ENCODE measurements at places on chromosomes 13 and 19. TPM values are rescaled to one million over a fixed set of nuclear protein-coding genes. Genes with fewer than 3 reads are reported as not detected.

ZNF208 gene
- 3.7 TPM for total RNA-seq

RGL3 gene
- 32.7 TPM for total RNA-seq

LGALS7B gene
- total RNA-seq, result not detected

MISP gene
- 320 TPM for total RNA-seq

ODAD3 gene
- 0.22 TPM for total RNA-seq

PRR22 gene
- 5.7 TPM for total RNA-seq

DNA sequence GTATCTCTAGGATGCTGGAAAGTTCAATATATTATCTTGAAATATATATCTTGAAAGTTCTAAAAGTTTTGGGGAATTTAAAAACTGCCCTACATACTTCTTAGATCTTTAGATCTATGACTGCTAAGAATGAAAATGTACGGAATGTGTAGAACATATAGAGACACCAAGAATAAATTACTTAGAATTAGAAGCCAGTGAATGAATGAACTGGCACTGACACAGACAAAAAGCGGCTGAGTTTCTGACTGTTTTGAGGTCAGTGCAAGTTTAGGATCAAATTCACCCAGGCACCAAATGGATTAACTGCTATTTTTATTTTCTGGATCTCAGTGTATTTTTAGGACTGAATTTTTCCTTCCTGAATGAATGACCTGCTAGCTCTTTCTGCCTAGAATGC lies 411.2 kb downstream of the KCTD12 start:
- H3K4me1 ChIP-seq, result no peaks in the 10 kb centered on the region
- no peaks in the 10 kb centered on the region for H3K36me3 ChIP-seq
- DNase-seq, result no peak
- no peaks in the 10 kb centered on the region for H3K27me3 ChIP-seq
- H3K27ac ChIP-seq, result no peak overlapping the region

DNA sequence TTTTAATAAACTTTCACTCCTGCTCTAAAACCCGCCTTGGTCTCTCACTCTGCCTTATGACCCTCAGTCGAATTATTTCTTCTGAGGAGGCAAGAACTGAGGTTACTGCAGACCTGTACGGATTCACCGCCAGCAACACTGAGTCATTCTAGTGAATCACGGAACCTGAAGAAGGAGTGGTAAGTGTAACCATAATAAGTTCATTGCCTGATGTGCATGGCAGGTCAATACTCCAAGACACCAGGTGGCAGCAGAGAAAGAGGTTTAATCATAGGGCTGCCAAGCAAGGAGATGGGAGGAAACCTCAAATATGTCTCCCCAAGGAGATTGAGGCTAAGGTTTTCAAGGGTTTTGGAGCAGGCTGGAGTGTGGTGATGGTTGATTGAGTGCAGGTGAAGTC lies 204.3 kb upstream of the IPO5 start:
- no peaks in the 10 kb centered on the region for H3K27me3 ChIP-seq
- DNase-seq, result no peak
- H3K27ac ChIP-seq, result no peak overlapping the region
- H3K4me1 ChIP-seq, result no peaks in the 10 kb centered on the region
- no peaks in the 10 kb centered on the region for H3K36me3 ChIP-seq

DNA sequence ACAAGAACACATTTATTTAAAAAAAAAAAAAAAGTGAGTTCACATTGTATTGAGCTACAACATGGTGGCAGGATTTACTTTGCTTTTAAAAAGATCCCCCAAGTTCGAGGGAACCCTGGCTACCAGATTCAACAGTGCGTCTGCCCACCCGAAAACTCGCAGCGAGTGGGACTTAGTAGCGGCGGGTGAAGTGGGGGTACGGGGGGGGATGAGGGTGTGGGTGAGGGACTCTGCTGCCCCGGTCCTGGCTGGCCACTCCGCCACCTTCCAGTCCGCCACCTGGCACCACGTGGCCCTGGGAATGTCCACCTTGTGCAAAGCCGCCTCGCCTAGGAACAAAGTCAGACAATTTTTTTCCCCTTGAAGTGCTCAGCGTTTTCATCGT lies 19.3 kb upstream of the TINCR start:
- H3K4me1 ChIP-seq, result no peaks in the 10 kb centered on the region
- H3K27me3 ChIP-seq, result no peaks in the 10 kb centered on the region
- H3K4me3 ChIP-seq, result no peak overlapping the region
- no peak overlapping the region for H3K27ac ChIP-seq
- no peak for DNase-seq

DNA sequence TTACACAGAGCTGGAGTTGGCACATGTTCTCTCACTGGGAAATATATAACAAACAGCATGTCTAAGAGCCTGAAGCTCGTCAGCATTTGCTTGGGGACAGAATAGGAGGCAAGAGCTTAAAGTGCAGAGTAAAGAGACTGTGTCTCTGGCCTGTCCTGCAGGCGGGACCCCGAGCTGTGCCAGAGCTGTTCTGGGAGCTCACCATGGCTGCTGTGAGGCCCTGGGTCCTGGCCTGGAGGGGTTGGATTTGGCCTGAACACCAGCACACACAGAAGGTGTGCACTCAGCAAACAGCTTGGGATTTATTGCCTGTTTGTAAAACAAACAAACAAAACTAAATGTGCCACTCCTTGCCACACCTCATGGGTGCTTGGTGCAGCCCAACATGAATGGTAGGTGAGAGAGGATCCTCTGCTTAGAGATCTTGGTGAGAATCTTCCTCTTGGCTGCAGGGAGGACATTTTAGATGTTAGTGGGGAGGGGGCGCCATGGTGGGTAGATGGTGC lies 60.9 kb downstream of the ERICH6B start:
- H3K4me1 ChIP-seq, result no peaks in the 10 kb centered on the region
- no peaks in the 10 kb centered on the region for H3K36me3 ChIP-seq
- no peak overlapping the region for H3K27ac ChIP-seq
- H3K27me3 ChIP-seq, result no peaks in the 10 kb centered on the region

DNA sequence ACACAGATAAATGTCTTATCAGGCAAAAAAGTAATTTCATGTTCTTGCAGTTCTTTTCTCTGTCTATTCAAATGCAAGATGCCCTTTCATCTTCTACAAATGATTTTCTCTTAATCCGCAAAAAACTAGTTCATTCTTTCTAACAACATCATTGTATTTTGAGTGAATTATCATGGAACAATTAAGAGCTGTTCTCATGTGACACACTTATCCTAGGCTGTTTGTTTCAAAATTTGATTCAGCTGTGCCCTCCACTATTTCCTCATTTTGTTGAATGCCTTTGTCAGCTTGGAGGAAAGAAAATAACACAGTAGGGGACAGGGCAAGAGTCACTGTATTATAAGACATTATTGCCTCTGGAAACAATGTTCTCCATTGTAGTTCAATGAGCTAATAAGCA lies 396.9 kb downstream of the KCTD12 start:
- H3K4me3 ChIP-seq, result no peak overlapping the region
- no peak for DNase-seq
- H3K4me1 ChIP-seq, result no peaks in the 10 kb centered on the region
- H3K36me3 ChIP-seq, result no peaks in the 10 kb centered on the region
- no peak overlapping the region for H3K27ac ChIP-seq
- no peaks in the 10 kb centered on the region for H3K27me3 ChIP-seq

DNA sequence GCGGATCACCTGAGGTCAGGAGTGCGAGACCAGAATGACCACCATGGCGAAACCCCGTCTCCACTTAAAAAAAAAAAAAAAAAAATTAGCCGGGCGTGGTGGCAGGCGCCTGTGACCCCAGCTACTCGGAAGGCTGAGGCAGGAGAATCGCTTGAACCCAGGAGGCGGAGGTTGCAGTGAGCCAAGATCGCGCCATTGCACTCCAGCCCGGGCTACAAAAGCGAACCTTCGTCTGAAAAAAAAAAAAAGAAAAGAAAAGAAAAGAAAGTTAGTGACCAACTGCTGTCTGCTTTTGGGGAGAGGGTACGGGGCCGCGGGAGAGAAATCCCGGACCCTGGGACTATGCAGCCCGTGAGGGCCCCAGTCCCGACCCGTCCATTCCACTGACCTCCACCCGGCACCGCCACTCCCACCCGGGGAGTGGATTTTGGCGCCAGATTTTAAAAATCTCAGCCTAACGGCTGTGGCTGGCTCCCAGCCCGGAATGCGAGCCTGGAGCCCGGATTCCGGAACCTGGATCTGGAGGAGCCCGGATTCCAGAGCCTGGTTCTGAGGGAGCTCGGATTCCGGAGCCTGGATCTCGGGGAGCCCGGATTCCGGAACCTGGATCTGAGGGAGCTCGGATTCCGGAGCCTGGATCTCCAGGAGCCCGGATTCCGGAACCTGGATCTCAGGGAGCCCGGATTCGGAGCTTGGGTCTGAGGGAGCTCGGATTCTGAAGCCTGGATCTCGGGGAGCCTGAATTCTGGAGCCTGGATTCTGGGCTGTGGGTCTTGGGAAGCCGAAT lies 6.1 kb upstream of the LMNB2 start:
- no peaks in the 10 kb centered on the region for H3K4me1 ChIP-seq
- no peaks in the 10 kb centered on the region for H3K36me3 ChIP-seq
- no peak overlapping the region for H3K27ac ChIP-seq
- H3K4me3 ChIP-seq, result peak overlapping the region; percentile 53
- peak; percentile 88 for DNase-seq

DNA sequence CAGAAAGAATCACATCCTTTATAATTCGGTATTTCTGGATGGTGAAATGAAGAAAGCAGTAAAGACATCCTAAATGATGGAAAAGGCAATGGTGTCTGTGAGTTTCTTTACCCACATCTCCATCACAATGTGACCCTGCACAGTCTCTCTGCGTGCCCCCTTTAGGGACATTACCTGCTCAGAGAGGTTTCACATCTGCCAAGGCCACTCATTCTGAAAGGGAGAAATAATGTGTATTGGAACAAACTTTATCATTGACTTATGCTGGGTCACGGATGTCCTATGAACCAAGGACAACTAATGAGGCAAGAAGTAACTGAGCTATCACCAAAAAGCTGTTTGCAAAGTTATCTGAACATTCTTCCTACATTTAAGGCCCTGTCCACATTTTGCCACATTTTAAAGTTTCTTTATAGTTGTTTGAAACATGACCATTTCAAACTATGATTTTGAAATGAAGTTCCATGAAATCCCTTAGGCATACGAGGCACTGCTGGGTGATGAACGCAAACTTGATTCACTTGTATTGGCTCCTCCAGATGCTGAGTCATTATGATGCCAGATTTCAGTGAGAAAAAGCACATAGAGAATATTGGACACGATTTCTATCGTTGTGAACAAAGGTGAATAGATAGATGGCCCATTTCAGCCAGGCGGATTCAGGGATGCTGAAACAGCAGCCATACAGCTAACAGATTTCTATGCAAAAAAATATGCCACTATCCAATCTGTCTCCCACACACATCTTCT lies 63.5 kb upstream of the HMGB1 start:
- H3K27ac ChIP-seq, result no peak overlapping the region
- H3K4me1 ChIP-seq, result no peaks in the 10 kb centered on the region
- H3K36me3 ChIP-seq, result no peaks in the 10 kb centered on the region
- DNase-seq, result no peak

DNA sequence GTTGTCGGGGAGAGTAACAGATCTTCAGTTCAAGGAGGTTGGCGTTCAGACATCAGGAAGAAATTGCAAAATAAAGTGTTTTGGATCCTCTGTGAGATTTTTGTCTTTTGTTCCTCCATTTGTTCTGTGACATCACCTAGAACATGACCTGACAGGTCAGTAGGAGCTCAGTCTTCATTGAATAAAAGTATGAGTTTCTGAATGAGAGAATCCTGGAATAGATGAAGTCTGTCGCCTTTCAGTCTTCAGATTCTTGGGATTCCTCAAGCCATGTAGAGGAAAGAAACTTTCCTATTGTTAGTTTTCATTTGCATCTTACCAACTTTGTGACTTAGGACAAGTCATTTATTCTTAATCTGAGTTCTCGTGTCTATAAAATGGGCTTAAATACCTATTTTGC lies 14.4 kb downstream of the ARHGAP35 start:
- H3K27me3 ChIP-seq, result no peaks in the 10 kb centered on the region
- no peak overlapping the region for H3K4me3 ChIP-seq
- no peak for DNase-seq
- H3K36me3 ChIP-seq, result no peaks in the 10 kb centered on the region

DNA sequence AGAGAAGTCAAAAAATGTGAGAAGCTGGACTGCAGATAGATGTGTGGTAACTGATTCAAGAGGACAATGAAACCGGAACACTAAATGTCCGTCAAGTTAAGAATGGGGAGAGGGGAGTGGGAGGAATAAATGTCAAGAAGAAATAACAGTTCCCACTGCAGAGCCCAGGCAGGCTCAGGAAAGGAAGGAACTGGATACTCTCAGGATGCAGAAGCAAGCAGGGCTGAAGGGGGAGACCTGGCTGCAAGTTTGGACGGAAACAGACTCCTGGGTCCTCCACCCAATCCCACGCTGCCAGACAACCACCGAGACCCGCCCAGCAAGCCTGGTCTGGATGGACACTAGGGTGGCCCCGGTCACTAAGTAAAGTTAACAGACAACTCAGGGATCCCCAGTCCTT lies 18.1 kb downstream of the TUBGCP3 start:
- H3K27me3 ChIP-seq, result no peaks in the 10 kb centered on the region
- DNase-seq, result no peak
- H3K4me3 ChIP-seq, result no peak overlapping the region

GRCh38 chr13:37608750-37609339 lies 10.3 kb upstream of the POSTN start:
- no peaks in the 10 kb centered on the region for H3K36me3 ChIP-seq
- no peak overlapping the region for H3K27ac ChIP-seq
- no peak overlapping the region for H3K4me3 ChIP-seq
- no peak for DNase-seq
- no peaks in the 10 kb centered on the region for H3K27me3 ChIP-seq

- H3K4me3 ChIP-seq, result no peak overlapping the region
- H3K27ac ChIP-seq, result no peak overlapping the region
- no peaks in the 10 kb centered on the region for H3K4me1 ChIP-seq
Measured at GRCh38 chr13:78742659-78743058, 83.7 kb upstream of the OBI1 start.

- H3K27ac ChIP-seq, result no peak overlapping the region
- no peak for DNase-seq
- no peaks in the 10 kb centered on the region for H3K27me3 ChIP-seq
- H3K36me3 ChIP-seq, result no peaks in the 10 kb centered on the region
Measured at GRCh38 chr13:25743421-25743820, 308.4 kb downstream of the SHISA2 start.

DNA sequence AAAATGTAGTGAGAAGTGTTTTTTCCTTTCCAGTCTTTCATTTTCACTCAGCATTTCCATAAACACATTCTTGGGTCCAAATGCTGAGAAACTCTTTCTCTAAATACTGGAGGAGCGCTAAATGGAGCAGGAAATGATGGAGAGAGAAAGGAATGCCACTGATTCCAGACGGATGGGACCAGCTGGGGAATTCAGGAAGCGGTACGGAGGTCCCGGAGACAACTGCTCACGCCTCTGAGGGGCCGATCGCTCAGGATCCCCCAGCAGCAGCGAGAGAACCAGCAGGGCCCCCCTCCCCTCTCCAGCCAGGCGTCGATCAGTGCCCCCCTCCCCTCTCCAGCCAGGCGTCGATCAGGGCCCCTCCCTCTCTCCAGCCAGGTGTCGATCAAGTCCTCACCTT lies 13.2 kb downstream of the RASA3 start:
- H3K36me3 ChIP-seq, result no peaks in the 10 kb centered on the region
- no peaks in the 10 kb centered on the region for H3K27me3 ChIP-seq
- DNase-seq, result no peak
- no peaks in the 10 kb centered on the region for H3K4me1 ChIP-seq
- H3K4me3 ChIP-seq, result no peak overlapping the region
